ENCODE measurements at places on chromosomes 12 and 14. TPM values are rescaled to one million over a fixed set of nuclear protein-coding genes. Genes with fewer than 3 reads are reported as not detected.

Gene TMEM229B
- total RNA-seq, result 0.20 TPM

Gene NEUROD4
- total RNA-seq, result not detected

Gene TAS2R20
- 0.30 TPM for total RNA-seq

Gene CRIP2
- 172 TPM for total RNA-seq

Gene ABCD4
- 33.9 TPM for total RNA-seq

Measured in A549 treated with ZK216348 at 1 μM for 4 hours (cell line).